NCI-H1694 (cell line): ENCODE measurements at places on chromosomes 2 and 18.

GRCh38 chr2:2621855-2622254, 290.8 kb upstream of the MYT1L start:
- DNase-seq: no peak

- DNase-seq: no peak
These were observed 69.1 kb upstream of the AMMECR1L start for GRCh38 chr2:127954857-127955256.

DNA sequence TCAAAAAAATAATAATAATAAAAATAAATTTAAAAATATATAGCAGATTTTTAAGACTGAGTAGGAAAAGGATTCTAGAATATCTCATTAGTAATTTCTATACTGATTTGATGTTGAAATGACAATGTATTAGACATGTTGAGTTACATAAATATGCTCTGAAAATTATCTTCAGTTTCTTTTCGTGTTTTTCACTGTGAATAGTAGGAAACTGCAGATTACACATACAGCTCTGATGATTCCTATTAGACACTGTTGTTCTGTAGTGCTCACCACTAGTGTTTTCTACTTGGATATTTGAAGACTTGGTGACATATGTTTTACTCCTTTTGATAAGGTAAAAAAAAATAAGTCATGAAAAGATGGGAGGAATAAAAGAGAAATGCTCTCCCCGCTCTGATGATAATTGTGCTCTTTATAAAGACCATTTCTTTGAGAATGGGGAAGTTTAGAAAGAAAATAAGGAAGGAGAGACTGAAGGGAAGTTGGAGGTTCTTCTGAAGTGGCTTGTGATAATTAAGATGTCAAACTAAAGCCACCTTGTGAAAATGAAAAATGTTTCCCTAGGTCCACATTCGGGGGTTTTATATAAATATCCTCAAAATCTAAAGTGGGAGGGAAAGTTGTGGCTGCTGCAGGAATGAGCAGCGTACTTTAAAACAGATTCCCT, 52.9 kb downstream of the SLC9A2 start:
- no peak for DNase-seq

DNA sequence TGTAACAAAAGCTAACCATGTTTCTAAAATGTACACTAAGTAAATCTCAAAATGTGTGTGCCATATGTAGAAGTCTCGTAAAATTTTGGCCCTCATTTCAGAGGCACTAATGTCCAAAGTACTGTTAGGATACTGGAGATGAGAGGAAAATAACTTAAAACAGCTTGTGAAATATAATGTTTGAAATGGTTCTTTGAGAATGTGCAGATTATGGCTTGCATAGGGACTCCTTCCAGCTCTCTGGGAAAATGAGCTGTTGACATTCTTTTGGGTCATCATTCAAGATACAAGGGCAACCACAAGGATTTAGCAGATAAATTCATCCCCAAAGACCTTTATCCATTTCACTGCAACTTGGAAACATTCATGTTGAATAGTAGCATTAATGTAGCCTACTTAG, 38.1 kb upstream of the OTX1 start:
- no peak for DNase-seq

GRCh38 chr2:132669908-132670495, at the start of gene LYPD1:
TSS of gene LYPD1 (minus strand) at chr2:132670205. CDS start at chr2:132669932, 273 bp downstream.
- no peak for DNase-seq

DNA sequence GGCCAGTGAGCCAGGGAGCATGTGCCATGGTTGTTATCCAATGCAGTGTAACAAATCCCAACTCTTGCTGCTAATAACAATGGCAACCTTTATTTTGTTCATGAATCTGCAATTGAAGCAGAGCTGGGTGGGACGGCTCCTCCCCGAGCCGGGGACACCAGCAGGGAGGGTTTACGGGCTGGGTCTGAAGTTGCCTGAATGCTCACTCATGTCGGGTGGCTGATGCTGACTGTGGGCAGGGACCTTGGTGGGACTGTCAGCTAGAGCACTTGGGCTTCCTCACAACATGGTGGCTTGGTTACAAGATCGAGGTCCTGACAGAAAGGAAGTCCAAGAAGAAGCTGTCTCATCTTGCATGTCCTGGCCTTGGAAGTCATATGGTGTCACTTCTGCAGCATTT, 264.5 kb downstream of the NDUFA10 start:
- no peak for DNase-seq

DNA sequence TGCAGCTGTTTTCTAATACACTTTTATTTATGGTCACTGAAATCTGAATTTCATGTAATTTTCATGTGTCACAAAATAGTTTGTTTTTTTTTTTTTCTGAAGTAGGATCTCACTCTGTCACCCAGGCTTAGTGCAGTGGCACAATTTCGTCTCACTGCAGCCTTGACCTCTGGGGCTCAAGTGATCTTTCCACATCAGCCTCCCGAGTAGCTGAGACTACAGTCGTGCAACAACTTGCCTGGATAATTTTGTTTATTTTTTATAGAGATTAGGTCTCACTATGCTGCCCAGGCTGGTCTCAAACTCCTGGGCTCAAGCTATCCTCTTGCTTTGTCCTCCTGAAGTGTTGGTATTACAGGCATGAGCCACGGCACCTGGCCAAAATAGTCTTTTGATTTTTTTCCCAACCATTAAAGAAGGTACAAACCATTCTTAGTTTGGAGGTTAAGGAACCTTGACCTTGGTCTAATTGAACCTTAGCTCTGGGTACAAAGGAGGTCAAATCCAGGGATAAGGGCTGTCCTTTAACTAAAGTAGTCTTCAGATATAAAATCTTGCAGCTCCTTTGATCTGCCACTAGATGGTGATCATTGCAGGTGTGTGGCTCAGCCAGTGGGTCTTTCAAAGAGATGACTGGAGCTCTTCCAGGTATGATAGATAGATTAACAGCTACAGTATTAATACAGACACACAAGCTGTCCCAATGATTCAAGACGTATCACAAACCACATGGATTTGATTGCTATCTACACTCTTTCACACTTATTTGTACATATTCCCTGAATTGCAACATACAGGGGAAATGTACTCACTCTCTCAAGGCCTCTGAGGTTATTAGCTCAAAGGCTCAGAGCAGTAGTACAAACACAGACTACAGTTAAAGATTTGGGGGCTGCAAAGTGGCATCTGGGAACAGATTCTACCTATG, 4.7 kb upstream of the KRCC1 start:
- peak; percentile 10 for DNase-seq

DNA sequence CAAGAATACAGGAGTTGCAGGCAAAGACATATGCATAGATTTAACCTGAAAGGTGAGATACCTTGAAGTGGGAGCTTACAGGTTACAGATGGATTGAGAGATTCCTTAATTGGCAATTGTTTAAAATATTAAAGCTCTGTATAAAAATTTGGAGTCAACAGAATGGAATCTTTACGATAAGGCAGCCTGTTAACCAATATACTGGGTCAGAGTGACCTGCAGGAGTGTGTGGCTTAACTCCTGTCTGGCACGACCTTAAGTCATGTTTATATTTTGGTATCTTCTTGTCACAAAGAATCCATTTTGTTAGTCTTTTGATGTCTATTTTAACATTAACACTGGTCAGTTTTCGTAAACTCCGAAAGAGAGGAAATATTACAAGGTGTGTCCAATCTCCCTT, 1058.2 kb upstream of the CRIM1 start:
- no peak for DNase-seq

GRCh38 chr2:3334392-3335345, 42.9 kb downstream of the EIPR1 start:
- no peak for DNase-seq

DNA sequence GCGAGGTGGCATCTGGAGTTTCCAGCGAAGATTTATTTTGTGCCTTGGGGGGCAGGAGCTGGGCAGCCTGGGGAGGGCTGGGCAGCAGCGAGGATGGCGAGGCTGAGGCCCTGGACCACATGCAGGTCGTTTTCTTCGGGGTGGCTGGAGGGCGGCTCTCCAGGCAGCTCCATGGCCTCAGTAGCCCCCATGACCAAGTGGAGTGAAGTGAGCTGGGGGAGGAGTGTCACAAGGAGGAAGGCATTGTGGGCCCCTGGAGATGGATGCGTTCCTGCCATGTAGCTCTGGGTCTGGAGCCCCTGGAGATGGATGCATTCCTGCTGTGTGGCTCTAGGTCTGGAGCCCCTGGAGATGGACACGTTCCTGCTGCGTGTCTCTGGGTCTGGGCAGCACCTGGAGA, 40.4 kb downstream of the SH3BP4 start:
- no peak for DNase-seq

DNA sequence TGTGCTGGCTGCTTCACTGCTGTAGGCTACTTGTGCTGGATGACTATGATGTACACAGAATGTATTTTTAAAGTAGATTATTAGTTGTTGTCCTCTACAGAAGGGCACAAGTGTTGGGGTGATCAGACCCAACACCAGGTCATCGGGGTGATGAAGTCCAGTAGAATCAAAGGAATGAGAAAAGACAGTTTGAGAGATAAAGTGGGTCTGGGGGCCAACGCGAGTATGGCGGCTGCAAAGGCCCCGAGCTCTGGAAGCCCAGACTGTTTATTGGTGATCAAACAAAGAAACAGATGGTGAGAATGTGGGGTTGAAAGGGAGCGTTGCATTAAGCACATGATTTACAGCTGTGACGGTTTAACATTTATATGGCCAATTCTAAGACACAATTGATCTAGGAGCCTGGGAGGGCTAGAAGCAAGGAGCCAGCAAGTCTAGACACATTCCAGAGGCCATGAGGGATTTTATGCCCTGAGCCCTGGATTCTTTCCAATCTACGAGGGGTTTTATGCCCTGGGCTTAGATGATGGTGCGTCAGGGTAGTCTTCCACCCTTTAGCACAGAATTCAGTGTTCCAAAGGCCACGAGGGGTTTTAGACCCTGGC, 153.5 kb downstream of the AGPS start:
- peak; percentile 96 for DNase-seq

DNA sequence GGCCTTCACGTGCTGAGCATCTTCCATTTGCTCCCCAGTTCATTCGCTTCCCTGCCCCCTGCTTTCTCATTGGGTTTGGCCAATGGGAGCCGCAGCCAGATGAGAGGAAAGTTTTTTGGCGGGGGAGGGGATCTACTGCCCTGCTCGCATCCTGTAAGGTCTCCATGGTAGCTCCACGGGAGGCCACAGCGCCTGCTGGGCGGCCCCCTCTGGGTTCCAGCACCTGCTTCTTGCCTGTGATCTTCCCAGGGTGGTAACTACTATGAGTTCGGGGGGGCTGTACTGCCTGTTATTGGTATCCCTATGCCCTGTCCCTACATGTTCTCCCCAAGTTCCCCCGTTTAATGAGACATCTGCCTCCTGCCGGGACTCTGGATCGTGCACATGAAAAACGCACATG, 57.2 kb downstream of the INPP5D start:
- DNase-seq: no peak

DNA sequence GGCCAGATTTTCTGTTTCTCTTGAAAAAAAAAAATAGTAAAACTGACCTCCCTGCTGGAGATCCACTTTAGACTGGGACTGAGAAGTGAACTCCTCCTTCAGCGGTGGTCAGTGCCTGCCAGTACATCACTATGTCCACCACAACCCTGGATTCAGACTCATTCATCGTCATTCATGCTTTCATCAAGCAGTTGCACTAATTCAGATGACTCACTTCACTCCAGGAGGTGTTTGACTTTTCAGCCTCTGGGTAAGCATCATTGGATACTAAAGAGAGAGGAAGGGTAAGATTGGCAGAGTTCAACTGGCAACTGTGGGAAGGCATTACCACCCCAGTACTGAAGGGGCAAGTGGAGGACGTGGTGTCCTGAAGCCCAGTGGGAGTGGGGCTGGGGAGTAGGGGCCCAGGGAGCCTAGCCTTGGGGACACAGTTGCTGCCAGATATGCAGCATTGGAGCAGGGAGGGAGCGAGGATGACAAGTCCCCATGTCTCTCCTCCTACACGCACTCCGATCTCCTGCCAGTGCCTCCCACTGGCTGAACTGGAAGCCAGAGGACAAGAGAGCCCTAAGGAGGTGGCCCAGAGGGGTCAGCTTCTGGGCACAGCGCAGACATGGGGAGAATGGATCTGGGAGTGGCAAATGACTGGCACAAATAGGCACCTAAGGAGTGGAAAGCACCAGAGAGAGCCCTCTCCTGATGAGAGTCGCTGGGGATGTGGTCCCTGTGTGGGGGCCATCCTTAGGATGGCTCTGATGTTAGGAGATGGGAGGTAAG, 111.1 kb downstream of the TGFA start:
- DNase-seq: no peak

DNA sequence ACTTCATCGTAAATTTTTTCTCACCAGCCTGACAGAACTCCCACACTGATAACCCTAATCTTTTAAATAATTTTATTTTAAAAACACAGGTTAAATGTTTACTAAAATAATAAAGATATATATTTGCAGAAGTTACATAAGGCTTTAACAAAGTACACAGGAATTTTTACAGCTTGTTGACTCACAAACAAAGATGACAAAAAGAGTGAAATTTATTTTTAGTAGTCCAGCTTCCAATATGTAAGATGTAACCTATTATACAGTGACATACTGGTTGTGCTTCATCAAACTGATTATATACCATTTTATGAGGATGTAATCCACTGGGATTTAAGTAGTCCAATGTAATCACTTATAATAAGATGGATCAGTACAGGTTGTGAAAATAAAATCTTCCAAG, 348.9 kb upstream of the SLC39A10 start:
- no peak for DNase-seq

DNA sequence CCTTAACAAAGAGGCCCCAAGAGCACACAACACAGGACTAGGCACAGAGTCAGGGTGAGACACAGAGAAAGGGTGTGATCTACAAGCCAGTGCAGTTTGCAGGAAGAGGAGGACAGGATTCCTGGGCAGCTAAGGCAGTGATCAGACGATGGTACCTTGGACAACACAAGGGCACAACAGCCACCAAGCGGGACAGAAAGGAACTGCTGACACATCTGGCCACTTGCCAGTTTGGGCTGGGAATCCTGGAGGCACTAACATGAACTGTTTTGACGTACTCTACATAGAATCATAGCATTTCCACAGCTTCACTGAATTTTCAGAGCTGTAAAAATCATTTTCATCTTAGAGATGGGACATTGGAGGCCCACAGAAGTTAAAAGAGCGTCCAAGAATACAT, 221.5 kb upstream of the SLC35G4 start:
- peak; percentile 5 for DNase-seq
